ENCODE measurements at places on chromosomes 7 and 10.

GRCh38 chr7:18905316-18905943, 212.0 kb downstream of the TWIST1 start:
- DNase-seq: no peak

GRCh38 chr10:74282151-74282847, 131.3 kb downstream of the ADK start:
- DNase-seq: no peak

GRCh38 chr10:24951201-24952142, 934 bp downstream of the PRTFDC1 start:
- no peak for DNase-seq

DNA sequence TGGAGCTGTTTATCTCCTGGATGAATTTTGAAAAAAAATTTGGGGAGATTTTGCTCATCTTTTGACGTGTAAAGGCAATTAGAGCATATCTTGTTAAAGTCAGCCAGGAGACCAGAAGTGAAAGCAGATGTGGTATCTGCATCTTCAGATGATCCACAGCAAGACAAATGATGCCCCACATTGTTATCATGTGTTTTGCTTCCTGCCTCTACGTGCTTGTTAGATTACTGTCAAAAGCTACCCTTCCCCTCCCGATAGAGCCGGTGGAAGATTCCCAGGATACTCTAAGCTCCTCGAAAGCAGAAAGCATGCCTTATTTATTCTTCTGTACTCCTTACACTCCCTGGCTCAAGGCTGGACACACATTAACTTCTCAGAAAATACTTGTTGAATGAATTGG, 12.9 kb downstream of the COL17A1 start:
- DNase-seq: peak; percentile 43

- DNase-seq: peak; percentile 51
Measured at GRCh38 chr10:124648738-124649137, 95.4 kb downstream of the FAM53B start.

DNA sequence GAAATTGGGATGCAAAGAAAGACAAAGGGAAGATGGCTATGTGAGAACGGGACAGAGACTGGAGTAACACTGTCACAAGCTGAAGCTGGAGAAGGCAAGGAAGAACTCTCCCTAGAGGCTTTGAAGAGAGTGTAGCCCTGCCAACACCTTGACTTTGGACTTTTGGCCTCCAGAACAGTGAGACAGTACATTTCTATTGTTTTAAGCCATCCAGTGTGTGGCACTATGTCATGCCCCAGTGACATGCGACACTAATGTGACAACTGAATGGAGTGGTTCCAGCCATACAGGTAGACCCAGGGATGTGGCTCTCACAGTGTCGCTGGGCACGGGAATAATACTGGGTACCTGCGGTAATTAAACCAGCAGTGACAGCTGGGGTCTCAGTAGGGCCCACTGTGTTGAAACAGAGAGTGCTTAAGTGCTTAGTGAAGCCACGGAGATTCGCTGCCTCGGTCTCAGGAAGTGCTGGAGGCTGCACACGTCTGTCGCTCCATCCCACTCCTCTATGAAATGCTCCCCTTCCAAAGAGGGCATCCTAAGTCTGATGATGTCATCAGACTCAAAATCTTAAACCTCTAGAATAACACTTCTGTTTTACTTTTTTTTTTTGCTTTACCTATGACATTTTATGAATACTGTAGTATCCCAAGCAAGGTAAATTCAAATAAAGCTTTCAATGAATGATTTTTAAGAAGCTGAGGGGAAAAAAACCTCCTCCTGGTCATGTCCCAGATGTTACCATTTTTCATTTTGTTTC, 154.6 kb upstream of the RHEB start:
- no peak for DNase-seq

DNA sequence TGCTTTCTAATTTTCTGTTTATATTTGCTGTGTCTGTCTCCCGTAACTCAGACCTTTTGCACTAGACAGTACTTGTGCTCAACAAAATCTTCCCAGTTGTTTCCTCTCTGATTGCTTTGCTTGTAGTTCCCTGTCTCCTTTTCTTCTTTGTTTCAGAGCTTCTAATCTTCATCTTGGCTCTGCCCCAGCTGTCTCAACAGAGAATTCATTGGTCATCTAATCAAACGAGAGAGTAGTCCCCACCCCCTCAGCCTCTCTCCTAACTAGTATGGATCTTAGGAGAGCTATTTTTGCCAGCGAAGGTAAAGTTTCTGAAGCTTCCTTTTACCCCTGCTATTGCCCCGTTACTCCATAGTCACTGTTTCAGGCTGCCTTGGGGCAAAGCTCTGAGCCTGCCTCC, 32.8 kb downstream of the SLC26A4 start:
- DNase-seq: no peak

DNA sequence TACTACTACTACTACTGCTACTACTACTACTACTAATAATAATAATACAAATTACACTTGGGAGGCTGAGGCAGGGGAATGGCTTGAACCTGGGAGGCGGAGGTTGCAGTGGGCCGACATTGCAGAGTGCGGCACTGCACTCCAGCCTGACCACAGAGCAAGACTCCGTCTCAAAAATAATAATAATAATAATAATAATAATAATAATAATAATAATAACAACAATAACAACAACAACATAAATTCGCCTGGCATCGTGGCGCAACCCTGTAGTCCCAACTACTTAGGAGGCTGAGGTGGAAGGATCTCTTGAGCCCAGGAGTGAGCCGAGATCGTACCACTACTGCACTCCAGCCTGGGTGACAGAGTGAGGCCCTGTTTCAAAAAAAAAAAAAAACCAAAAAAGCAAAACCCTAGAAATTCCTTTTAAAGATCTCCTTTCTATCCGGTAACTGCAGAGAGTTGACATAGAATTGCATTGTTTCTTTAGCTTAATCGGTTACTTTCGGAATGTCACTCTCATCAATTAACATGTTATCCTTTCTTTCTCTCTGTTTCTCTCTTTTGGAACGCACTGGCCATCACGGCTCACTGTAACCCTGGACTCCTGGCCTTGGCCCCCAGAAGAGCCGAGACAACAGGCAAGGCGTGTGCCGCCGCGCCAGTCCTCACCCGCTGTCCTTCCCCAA, 972 bp downstream of the PHYH start:
- DNase-seq: peak; percentile 2

- DNase-seq: no peak
Measured at GRCh38 chr7:45350896-45351295, 193.3 kb downstream of the RAMP3 start.
